ENCODE measurements at places on chromosomes 5 and 9.

DNA sequence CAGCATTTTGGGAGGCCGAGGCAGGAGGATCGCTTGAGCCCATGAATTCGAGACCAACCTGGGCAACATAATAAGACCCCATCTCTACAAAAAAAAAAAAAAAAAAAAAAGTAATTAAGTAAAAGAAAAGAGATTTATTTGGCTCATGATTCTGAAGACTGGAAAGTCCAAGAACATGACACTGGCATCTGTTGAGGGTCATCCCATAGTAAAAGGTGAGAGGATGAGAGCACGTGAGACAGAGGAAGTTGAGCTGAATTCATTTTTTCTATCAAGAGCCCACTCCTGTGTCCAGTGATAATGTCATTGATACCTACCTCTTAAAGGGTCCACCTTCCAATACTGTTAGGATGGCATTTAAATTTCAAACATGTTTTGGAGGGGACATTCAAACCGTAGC is 19.8 kb downstream of the CREBRF start:
- DNase-seq: no peak

DNA sequence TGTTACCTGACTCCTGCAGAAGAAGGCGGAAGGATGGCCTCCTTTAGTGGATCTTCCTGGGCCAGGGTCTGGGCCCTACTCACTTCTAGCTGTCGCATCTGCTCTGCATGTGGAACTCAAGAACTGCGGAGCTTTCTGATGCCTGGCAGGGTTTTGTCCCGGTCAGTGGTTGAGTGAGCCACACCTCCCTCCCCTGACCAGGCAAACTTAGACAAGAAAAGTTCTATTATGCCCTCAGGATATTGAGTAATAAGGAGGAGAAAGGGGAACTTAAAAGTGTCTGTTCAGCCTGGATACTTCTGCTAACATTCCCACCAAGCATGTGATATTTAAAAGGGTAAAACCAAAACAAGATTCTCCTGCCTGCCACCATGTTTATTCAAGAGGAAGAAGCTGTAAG is at the start of gene FYB1:
FYB1 (minus strand) TSS at position 127 of the 400 bp plus-strand sequence. CDS start 16,603 bp downstream, outside the sequence.
- no peak for DNase-seq

- DNase-seq: no peak
Measured at GRCh38 chr5:107389775-107390148, 281.0 kb downstream of the EFNA5 start.

DNA sequence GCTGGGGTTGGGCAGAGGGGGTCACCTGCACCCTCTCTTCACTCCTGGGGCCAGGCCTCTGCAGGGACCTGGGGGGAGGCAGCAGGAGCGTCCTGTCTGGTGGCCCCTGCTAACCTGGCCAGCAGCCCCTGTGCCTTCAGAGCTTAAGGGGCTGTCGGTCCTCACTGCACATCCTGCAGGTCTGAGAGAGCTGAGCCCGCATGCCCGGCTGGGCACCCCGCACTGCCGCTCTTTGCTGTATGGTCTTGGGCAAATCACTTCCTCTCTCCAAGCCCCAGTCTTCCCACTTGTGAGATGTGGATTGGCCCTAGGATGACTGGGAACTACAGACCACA is 7.9 kb downstream of the FLT4 start:
- no peak for DNase-seq

GRCh38 chr9:88926781-88927505 is 64.3 kb upstream of the S1PR3 start:
- no peak for DNase-seq

DNA sequence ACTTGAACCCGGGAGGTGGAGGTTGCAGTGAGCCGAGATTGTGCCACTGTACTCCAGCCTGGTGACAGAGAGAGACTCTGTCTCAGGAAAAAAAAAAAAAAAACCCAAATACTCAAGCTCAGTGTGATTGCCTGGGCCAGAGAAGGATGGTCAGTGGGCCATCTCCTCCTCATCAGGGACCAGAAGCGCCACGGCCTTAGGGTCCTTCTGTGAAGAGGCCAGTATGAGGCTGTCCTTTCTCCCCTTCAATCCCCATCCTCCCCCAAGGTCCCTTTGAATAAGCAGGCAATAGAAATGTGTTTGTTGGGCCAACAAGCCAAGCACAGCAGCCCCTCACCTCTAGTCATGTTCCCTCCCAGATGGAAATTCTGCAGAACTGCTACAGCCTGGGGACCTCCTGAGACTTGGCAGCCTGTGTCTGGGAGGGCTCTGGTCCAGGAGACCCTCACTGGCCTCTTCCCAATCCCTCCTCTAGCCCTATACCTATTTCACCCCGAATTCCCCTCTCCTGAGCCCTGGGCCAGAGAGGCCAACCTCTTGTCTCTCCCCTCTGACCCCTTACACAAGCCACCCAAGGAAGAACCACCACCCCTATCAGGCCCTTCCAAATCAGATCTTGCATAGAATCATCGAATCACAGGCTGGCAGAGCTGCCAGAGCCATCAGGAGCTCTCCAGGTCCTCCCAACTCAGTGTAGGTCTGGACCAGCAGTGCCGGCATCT is 1.0 kb downstream of the CSF1R start:
- no peak for DNase-seq

- DNase-seq: no peak
Measured at GRCh38 chr9:106718936-106719335, 144.0 kb upstream of the ZNF462 start.

DNA sequence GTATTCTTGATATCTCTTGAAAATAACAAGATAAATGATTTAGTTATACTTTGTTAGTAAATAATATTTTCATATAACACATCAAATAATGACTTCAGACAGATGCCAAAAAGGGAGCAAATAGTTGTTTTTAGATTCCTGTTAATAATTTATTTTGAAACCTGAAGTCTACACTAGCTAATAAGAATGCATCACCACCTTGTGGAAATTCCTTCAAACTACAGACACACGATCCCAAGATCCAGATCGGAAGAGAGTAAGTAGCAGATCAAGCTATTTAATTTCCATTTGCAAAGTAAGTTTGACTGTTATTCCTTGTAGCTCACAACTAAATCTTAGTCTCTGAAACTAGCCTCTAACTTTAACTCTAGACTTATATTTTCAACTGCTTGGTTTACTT is 35.5 kb upstream of the ISL1 start:
- DNase-seq: no peak

GRCh38 chr9:114210691-114211276 is 55.4 kb downstream of the COL27A1 start:
- no peak for DNase-seq

- no peak for DNase-seq
Measured at GRCh38 chr9:106757514-106757913, 105.5 kb upstream of the ZNF462 start.

GRCh38 chr5:107950776-107951175 is 280.0 kb upstream of the EFNA5 start:
- no peak for DNase-seq

DNA sequence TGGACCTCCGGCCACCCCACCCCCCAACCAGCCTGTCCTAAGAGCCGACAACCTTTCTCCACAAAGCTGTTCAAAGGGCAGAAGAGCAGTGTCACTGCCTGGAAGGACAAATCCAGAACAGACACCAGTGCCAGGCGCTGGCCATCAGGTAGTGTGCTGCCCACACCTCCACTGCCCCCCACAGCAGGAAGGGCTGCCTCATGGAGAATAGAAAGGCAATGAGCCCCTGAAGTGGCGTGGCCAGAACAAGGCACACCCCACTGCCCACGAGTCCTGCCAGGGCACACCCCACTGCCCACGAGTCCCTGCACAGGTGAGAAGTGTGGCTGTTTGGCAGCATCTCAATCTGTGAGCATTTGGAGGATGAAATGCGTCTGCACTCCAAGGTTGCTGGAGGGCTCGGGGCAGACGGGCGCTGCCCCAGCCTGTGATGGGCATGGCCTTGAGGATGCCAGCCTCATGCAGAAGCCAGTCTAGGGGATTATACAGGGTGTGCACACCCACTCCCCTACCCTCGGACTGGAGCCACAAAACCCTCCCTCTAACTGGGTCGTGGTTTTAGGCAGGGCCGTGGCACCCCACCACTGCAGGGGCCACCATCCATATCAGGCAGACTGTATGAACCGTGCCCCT is 2.3 kb upstream of the SLC9A3 start:
- DNase-seq: no peak

GRCh38 chr5:93755716-93756115 is 14.3 kb upstream of the POU5F2 start:
- no peak for DNase-seq

DNA sequence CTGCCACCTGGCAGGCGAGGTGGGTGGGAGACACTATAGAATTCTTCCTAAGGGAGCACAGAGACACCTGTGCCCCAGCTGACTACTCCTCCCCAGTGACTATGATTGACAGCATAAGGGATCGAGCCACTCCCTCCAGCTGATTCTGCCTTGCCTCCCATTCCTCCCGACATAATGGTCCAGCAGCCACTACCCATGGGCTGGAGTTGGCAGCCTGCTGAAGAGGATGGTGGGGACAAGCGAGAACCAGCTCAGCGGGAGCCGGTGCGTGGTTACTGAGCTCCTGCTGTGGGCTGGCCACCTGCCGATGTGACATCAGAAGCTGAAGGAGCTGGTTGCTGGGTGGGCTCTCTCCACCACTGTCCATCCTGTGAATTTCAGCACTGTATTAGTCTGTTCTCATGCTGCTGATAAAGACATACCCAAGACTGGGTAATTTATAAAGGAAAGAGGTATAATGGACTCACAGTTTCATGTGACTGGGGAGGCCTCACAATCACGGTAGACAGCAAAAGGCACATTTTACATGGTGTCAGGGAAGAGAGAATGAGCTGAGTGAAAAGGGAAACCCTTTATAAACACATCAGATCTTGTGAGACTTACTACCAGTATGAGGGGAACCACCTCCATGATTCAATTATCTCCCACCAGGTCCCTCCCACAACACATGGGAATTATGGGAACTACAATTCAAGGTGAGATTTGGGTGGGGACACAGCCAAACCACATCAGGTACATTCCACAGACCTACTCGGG is 12.1 kb upstream of the NCS1 start:
- DNase-seq: no peak

GRCh38 chr9:105306351-105307140 is 62.1 kb downstream of the SLC44A1 start:
- no peak for DNase-seq

- DNase-seq: no peak
Measured at GRCh38 chr5:89457411-89458331, 574.7 kb upstream of the MEF2C start.

GRCh38 chr5:50595199-50595598 is 71.2 kb upstream of the PARP8 start:
- no peak for DNase-seq

DNA sequence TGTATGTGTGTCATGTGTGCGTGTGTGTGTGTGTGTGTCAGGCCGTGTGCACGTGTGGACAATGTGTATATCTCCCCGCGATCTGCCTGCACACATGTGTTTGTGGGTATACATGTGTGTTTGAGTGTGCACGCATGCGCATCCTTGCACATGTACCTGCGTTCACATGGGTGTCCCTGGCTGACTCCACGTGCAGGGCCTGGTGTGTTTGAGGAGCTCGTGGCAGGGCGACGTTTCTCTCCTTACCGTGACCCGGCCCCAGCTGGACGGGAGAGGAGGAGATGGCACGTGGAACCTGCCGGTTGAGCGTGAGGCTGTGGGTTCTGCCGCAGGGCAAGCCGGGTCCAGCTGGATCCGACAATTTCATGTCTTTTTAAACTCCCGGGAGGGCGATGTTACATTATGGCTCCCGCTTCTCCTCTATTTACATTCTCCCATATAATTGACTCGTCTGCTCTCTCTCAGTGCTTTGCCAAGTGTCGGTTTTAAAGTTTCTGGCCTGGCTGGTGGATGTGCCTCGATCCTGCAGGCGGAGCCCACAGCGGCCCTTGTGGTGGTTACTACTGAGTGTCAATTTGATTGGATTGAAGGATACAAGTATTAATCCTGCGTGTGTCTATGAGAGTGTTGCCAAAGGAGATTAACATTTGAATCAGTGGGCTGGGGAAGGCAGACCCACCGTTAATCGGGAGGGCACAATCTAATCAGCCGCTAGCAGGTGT is 5.9 kb downstream of the COL5A1 start:
- DNase-seq: no peak
